ENCODE measurements at places on chromosomes 6 and 20.

DNA sequence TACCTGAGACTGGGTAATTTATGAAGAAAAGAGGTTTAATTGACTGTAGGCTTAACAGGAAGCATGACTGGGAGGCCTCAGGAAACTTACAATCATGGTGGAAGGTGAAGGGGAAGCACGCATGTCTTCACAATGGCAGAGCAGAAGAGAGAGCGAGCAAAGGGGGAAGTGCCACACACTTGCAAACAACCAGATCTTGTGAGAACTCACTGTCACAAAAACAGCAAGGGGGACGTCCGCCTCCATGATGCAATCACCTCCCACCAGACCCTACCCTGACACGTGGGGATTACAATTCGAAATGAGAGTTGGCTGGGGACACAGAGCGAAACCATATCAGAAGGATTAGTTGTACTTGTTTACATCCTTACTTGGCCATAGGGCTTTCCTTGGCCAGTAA lies 49.7 kb downstream of the FIG4 start:
- DNase-seq, result no peak

- no peak for DNase-seq
Observed at GRCh38 chr20:38840894-38841470, 35.5 kb downstream of the PPP1R16B start.

DNA sequence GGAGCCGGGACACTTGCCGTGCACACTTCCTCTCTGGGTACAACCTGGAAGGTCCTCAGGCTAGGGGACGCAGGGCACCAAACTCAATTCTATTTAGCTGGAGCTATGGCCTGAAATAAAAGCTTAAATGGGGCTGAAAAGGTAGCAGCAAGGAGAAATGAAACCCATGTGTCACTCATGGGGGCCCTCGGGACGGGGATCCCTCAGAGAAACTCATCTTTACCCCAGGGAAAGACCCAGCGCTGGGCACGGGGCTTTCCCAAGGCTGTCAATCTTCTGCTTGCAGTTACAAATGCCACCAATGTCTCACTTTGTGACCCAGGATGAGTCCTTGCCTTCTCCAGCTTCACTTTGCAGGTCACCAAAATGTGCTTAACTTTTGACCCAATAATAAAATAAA lies 16.5 kb downstream of the SNAI1 start:
- no peak for DNase-seq

DNA sequence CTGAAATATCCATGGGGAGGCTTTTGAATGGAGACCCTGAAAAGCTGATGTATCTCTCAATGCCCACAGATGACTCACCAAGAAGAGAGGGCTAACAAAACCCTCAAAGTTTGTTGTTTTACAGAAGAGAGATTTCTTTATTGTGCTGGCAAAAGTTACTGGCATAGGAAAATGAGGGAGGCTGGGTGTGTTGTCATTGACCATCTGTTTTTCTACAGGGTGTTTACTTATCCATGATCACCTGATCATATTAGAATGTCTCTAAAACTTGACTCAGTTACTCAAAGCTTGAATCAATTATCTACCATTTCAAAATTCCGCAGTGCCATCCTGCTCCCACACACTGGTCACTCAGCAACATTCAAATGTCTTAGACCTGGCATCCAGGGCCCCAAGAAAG lies 9.8 kb downstream of the NCOA6 start:
- DNase-seq, result no peak

GRCh38 chr20:63651942-63652191 lies 1.4 kb downstream of the STMN3 start:
- DNase-seq, result no peak
